Activated T-cell treated with anti-CD3 and anti-CD28 coated beads, Interleukin-2, amount 50 U/mL, for 1 hour (primary cell): ENCODE measurements at places on chromosomes 5 and 9.

GRCh38 chr5:52466749-52467520 is 320.8 kb upstream of the ITGA1 start:
- DNase-seq, result no peak

DNA sequence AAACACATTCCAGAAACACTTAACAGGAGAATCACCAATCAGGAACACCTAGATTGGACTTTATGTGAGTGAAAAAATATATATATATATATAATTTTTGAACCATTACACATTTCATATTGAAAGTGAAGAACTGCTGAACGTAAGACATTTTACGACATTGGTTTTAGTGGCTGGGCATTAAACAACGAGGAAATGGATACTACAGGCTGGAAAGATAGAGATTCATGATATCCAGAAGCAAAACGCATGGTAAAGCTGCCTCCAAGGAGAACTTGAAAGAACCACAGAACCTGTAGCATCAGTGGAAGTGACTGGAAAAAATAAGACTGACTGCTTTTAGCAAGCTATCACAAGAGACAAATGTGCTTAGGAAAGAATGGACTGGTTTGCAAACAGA is 13.2 kb upstream of the NDUFS4 start:
- DNase-seq, result no peak

DNA sequence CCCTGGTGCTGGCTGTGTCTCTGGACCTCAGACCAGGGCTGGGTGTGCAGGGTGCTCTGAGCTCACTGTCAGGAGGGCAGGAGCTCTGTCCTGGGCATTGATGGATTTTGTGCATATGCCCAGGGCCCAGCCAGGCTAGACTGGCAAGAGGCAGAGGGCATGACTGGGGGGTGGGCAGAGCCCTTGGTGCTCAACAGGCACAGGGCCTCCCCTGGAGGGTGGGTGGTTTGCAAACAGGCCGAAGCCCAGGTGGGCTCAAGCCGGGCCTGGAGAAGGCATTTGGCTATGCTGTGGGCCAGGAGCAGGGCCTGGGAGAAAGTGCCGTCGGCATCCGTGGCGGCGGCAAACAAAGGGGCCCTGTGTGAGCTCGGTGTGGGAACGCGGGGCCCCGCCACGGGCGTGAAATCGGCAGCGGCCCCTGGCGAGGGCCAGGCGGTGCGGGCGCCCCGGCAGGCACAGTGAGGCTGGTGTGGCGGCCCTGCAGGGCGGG is 1.9 kb upstream of the NRARP start:
- no peak for DNase-seq

DNA sequence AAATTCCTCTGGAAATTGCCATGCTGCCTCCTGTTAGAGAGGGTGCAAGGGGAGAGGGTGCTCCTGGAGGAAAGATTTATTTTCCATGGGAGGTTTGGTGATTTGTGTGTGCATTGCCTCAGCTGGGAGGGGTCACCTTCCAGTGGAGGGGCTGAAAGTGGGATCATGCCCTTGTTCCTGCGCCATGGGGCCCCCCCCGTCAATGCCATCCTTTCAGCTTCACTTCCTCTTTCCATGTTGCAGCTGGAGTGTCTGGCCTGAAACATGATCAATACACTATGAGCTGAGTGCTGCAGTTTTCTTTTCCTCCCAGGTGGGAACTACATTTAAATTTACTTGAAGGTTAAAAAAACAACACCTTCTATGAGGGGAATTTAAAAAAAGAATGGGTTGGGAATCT is 176.8 kb downstream of the MELK start:
- DNase-seq, result no peak

GRCh38 chr5:53678981-53679660 is 118.7 kb downstream of the NDUFS4 start:
- no peak for DNase-seq

- no peak for DNase-seq
Measured at GRCh38 chr5:142110046-142110531, 1.5 kb downstream of the NDFIP1 start.

DNA sequence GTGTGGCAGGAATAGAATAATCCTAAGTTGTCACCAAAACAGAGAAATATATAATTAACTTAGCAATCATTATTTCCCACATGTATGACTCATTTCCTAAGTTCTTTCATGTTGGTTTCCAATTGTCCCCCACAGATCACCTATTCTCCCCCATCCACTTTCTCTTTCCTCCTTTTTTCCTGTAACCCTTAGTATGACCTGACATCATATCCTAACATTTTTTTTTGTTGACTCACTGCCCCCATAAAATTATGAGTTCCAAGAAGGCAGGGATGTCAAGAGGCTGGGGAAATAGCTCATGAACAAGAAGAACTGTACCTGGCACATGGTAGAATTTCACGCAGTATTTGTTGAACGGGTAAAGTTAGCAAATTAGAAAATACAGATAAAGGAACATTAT is 186.7 kb downstream of the DCP2 start:
- no peak for DNase-seq

DNA sequence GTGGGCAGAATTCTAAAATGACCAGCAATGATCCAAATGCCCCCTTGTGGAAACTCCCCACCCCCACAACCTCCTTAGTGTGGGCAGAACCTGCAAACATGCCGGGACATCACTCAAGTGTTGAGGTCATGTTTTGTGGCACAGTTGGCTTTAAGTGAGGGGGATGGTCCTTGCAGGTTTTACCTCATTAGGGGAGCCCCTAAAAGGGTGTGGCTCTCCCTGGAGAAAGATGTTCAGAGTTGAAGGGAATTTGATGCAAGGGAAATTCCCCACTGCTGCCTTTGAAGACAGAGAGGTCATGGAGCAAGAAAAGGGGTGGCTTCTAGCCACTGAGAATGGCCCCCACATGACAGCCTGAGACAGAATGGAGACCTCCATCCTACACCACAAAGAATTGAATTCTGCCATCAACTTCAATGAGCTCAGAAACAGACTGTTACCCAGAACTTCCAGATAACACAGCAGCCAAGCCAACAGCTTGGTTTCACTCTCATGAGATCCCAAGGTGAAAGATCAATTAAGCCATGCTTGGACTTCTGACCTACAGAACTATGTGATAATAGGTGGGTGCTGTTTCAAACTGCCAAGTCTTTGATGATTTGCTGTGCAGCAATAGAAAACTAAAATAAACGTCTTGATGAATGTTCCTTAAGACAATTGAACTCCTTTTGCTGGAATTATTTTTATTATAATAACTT is 103.4 kb downstream of the MED10 start:
- no peak for DNase-seq

DNA sequence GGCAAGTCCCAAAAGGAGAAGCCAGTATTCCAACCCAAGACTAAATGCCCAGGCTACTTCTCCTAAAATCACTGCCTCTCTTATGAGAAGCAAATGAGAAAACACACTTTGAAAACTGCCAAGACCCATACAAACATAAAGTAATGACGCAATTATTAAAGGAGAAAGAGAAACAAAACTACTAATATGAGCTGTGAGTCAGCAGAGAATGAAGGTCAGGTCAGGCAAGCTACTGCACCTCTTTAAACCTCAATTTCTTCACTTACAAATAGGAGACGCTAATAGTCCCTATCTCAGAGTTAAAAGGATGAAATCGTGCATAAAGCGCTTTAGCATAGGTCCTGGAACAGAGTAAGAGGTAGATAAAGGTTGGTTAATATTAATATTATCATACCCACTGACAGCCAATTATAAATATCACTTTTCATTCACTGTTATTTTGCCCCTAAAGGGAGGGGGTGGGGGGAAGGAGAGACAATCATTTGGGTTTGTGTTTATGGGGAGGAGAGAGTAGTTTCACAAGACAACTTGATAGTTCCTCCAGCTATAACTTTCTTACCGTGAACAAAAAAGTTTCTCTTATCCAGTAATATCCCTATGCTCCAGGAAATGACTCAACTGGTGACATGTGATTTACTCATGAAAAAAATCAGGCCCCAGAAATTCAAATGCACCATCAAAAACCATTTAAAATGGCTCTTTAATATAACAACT is 3.6 kb downstream of the PSMB7 start:
- DNase-seq, result no peak

DNA sequence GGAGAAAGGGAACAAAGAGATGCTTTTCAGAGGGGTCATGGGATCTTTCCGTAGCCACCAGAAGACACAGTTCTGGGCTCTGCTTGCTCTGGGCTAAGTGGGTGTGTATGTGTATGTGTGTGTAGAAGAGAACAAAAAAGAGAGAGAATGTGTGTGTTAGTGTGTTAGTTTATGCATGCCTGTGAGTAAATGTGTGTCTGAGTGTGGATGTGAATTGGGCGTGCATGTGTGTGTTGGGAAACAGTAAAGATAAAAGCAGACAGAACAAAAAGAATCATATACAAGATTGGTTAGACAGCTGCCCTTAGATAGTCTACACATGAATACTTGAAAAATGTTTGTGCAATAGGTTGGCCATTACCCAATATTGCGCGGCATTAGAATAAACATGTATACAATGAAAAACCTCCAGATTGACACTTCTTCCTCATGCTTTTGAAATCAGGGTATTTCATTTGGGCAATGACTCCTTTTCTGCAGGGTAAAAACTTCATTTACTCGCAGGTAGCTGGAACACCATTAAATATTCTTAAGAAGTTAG is 36.5 kb upstream of the HSPA9 start:
- DNase-seq, result no peak

DNA sequence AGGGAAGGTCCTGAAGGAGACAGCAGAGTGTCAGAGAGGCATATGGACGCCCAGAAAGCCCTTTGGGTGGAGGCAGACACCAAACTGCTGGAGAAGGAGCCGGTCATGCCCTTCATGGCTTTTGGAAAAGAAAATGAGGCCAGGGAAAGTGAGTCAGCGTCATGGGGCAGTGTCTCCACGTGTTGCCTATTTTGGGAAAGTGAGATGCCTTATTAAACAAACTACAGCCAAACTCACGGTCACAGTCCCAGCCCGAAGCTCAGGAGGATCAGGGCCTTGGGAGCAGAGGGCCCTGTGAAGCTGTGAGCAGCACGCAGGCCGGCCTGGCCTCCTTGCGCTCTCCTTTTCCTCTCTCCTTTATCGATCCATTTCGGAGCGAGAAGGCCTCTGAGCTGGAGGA is 25.0 kb downstream of the RGS3 start:
- DNase-seq, result no peak

DNA sequence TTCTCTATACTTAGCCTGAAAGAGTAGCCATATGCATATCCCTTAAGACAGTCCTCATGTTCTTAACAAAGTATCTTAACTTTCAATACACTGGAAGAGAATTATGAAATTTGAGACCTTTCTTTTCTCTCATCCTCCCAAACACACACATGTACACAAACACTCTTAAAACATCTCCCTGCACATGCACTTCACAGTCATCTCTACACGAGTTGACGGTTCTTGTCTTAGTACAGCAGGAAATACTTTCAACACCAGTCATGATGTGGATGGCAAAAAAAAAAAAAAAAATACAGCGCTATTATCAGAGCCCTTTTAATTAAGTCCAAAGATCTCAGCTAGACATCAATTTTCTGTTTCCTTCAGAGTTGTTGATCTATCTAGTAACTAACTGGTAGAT is 43.6 kb upstream of the PCSK1 start:
- DNase-seq, result no peak

DNA sequence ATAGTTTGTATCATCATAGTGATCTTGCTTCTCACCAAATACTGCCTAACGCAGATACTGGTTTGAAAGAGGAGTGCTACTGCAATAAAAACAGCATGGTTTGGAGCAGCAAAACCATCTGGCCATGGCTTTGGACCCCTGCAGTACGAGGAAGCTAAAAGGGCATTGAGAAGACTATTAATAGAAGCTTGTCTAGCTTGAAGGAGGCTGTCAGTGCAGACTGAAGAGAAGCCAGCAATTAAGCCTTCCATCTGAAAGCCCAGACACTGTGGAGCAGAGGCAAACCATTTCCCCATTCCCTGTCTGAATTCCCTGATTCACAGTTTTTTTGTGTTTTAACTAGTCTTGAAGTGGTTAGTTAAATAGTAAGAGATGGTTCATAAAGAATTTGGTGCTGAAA is 281.6 kb downstream of the PTPRD start:
- DNase-seq, result no peak

- DNase-seq, result no peak
Measured at GRCh38 chr5:173222466-173222865, 12.5 kb downstream of the NKX2-5 start.

GRCh38 chr5:158780656-158781237 is 319.0 kb downstream of the EBF1 start:
- no peak for DNase-seq

DNA sequence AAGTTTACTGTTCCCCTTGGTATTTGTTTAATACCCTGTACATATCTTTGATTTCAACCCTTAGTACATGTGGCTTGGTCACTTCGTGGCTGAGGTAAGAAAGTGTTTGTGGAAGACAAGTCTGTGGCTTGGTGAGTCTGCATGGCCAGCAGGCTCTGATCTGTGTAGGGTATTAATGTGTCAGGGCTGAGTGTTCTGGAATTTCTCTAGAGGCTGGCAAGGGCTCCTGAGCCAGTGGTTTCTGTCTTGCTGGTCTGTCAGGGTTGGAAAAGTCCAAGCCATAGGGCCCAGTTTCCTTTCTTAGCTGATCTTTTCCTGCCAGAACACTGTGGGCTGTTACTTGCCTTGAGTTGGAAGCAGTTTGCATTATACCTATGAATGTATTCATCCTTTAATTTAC is 48.0 kb upstream of the FBXL7 start:
- no peak for DNase-seq

GRCh38 chr9:93368437-93368836 is 83.0 kb upstream of the FAM120A start:
- DNase-seq, result no peak

DNA sequence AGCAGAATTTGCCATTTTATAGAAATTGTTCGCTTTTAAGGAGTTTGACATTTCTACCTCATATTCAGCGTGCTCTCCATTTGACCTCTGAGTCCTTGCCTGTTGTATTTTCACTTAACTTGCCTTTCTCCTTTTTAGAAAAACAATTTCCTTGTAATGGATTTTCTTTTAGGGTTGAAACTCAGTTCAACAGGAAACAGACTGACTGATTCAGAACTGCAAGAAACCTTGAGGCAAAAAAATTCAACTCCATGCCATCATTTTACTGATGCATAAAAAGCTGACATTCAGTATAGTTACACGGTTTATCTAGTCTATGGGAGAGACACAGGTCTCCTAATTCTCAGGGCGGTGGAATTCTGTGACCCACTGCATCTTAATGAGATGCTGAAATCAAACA is 59.8 kb downstream of the MRPS30 start:
- DNase-seq, result no peak

- DNase-seq, result peak; percentile 93
Measured at GRCh38 chr9:128688501-128689292, at the start of gene SET. Gene SET (plus strand): TSS chr9:128689222. CDS start chr9:128689583, 361 bp downstream.

GRCh38 chr9:33921967-33922895 is 105.3 kb downstream of the UBE2R2 start:
- DNase-seq, result peak; percentile 32

DNA sequence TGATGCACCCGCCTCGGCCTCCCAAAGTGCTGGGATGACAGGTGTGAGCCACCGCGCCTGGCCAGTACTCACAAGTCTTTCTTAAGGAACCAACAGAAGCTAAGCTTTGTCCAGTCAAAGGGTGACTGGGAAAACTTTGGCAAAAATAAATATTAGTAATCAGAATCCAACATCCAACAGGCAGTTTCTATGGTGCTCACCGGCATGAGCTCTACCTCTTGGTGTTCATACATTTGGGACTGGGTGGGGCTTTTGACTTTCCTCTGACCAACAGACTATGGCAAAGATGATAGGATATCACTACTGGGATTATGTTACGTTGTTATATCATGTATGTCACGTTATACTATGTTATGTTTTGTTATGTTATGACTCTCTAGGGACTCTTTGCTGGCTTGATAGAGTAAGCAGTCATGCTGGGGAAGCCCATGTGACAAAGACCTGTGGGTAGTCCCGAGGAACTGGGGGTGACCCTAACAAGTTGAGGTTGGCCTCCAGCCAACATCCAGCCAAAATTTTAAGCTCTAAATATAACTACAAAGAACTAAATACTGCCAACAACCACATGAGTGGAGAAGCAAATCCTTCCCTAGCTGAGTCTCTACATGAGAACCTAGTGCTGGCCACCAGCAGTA is 6.0 kb downstream of the RASGEF1C start:
- DNase-seq, result no peak
